ENCODE measurements at places on chromosomes 6 and 20.
A peak's percentile ranks its signal among the peaks of the same experiment; 100 is the strongest.

DNA sequence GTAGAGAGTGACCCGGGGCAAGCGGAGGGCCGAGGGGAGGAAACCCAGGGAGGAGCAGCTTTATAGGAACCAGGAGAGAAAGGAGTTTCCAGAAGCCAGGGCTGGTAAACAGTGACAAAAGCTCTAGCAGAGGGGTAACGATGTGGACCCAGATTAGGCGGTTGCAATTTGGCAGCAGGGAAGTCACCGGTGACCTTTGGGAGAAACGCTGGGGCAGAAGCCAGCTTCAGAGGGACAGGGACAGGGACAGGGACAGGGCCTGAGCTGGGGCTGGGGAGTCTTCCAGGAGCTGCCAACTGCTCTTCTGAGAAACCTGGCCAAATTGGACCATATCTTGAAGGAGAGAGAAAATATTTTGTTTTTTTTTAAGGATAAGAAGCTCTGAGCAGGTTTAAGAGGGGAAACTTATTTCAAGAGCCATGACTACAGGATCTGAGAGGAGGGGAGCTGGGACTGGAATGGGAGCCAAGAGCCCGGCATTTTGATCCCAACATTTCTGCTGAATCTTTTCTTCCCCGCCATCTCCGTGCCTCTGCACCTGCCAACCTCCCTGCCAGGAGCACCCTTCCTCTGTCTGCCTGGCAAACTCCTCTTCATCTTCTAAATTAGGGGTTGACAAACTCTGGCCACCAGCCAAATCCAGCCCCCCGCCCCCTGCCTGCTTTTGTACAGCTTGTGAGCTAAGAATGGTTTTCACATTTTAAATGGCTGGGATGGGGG is 22.6 kb upstream of the PREX1 start:
- DNase-seq = peak; percentile 70

DNA sequence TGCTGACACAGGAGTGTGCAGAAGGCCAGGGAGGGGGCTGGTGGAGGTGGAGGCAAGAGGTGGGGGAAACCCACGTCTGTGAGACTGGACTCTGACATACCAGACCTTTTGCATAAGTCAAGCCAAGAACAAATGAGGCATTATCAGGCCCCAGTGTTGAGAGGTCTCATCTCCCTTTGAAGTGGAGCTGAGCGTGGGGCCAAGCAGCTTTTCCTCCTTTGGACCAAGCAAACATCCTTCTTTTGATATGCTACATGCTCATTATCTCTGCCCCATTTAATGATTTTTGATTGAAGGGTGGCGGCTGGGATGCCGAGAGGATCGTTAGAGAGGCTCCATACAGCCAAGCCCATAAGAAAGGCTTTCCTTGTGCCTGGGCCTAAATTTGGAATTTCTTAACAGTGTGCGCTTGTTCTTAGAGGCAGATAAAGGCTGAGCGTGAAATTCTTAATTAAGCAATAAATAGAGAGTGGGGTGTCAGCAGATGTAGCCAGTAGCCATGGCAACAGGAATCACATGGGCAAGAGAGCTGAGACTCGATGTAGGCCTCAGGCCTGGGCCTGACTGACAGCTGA is 244.5 kb downstream of the PKHD1 start:
- DNase-seq = no peak

GRCh38 chr6:11393713-11394627 is 143.6 kb upstream of the TMEM170B start:
- no peak for DNase-seq

GRCh38 chr6:93182938-93183479 is 236.3 kb downstream of the EPHA7 start:
- DNase-seq = no peak
